Esophagus squamous epithelium (tissue), 5 donors: ENCODE measurements at places on chromosomes 3 and 15.

- DNase-seq = no peak
Observed at GRCh38 chr3:10459954-10460754, 45.2 kb downstream of the ATP2B2 start.

DNA sequence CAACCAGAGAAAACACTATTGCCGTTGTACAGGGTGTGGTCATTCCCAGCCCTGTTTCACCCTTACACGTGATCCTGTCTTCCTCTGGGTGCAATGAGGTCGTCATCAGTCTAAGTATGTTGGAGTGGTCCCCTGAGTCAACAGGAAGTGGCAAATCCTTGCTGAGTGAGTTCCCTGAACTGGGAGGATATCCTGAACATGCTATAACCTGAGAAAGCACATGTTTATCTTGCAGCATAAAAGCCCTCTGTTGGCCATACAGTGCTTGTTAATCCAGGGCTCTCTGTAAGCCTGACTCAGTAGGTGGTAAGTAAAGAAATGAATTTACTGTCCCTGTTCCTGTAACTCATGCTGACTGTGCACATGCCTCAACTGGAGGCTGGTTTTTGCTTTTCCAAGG is 477.8 kb upstream of the RGMA start:
- no peak for DNase-seq

DNA sequence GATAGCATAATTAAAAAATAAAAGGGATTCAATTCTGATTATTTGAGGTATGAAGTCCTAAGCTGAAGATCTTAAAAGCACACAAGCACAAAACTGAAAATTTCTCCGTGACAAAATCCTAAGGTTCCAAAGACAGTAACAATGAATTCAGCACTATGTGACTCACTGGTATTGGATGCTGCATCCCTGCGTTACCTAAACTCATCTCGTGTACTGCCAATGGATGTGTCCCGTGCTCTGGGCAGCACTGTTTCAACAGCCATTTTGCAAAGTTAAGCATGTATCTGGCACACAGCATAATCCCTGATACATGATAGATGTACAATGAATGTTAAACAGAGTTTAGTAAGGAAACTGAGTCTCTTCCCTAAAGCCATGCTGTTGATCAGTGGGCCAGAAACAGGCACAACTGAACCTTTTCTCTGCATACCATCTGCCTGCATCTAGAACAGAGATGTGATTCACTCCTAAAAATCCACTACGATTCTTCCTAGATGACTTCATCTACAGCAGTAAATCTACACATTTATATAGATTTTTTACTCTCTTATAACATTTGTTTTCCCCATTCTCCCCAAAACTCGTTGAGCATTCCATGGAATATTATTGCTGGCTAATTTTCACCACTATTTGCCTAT is 14.3 kb downstream of the SUCLG2 start:
- no peak for DNase-seq

- DNase-seq = no peak
Observed at GRCh38 chr3:26104851-26105251, 315.0 kb downstream of the OXSM start.

DNA sequence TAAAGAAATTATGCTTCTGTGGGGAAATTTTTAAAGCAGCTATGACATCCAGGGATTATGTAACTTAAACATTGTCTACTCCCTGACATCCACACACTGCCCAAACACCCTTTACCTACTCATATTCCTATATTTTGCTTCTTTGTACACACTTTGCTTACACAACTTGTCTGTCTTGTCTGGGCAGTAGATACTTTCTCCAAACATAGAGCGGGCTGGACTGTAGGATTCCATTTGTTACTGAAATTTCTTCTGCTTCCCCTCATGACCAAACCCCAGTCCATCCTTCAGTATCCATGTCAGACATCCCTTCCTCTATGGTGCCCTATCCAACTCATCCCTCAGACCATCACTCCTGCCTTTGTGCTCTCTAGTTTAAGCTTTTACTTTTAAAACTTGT is 19.9 kb downstream of the NCEH1 start:
- no peak for DNase-seq

DNA sequence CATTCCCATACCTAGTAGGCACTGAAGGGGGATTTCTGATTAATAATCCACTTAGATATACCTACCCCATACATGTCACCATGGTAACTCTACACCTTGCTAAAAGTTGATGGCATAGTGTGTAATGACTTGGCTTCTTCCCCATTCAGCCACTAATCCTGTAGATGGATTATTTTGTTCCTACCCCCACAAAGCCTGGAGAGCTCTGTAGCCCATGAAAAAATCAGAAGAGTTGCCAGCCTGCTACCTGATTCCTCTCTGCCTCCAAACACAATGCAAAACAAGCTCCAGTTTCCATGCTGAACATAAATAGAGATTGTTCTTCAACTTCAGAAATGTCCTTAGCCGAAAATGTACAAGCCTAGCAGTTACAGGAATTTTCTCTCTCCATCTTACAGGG is 98.9 kb upstream of the PFN2 start:
- no peak for DNase-seq

DNA sequence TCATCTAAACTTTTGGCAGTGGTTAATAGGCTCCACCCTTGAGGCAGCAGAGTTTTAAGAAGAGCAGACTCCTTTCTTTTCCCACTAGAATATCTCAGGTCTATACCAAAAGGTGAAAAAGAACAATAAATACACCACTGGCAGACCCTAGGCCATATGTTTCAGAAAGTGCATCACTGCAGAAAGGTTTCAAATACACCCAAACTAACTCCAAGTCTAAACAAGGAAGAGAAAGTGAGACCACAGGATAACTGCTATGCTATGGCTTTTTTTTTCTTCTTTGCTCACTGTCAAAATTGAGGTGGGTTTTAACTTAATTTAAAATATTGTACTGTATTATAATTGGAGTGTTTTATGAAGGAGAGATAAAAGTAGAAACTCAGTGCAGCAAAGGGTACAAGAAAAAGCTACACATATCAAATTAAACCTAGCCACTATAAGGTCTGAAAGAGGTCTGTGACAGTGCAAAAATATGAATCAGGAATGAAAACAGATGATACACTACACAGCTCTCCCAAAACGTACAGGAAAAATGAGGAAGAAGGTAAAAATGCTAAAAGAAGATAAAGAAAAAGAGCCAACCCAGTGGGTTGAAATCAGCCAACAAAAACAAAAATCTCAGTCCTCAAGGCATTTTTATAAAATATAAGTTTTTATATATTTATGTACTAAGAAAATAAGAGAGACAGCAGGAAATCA is 8.4 kb downstream of the SNX4 start:
- no peak for DNase-seq

DNA sequence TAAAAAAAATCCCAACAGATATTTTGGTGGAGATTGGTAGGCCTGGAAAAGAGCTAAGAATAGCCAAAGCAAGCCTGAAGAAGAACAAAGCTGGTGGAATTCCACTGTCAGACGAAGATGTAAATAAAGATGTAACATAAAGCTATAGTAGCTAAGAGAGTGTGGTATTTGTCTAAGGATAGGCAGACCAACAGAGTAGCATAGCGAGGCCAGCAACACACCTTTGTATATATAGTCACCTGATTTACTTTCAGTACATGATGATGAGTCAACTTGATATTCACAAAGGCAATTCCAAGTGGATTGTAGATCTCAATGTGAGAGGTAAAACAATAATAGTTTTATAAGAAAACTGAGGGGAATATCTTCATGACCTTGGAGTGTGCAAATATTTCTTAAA is 53.6 kb upstream of the SYN2 start:
- no peak for DNase-seq

DNA sequence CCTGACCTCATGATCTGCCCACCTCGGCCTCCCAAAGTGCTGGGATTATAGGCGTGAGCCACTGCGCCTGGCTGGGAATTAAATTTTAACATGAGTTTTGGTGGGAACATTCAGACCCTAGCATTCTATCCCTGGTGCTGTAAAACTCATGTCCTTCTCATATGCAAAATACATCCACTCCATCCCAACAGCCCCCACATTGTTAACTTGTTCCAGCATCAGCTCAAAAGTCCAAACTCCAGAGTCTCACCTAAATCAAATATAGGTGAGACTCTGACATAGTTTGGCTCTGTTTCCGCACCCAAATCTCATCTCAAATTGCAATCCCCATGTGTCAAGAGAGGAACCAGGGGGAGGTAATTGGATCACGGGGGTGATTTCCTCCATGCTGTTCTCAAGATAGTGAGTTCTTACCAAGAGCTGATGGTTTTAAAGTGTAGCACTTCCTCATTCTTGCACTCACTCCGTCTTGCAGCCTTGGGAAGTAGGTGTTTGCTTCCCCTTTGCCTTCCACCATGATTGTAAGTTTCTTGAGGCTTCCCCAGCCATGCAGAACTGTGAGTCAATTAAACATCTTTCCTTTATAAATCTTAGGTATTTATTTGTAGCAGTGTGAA is 96.2 kb upstream of the PLCL2 start:
- DNase-seq = no peak

DNA sequence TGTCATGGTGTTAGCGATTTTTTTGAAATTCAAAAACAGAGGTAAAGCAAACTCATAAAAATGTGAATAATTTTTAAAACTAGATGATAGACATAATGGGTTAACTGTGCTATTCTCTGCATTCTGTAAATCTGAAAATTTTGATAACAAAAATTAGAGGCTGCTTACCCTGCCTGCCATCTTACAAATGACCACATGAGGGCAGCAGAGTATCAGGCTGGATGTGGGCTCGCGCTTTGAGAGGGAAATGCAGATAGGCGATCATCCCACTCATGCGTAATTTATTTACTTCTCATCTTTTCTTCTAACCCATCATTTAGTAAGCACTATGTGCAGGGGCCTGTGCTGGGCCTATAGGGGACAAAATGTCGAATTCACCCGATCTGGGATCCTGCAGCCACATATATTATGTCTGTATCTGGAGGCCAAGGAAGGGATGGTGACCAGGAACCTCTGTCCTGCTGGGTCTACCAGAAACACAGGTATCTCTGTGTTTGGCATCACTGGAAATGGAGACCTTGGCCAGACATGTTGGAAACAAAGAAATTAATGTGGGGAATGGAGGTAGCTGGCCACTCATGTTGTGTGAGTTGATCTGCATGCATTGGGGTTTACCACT is 7.8 kb upstream of the RAD18 start:
- no peak for DNase-seq

- DNase-seq = no peak
Observed at GRCh38 chr3:52056521-52056967, at the start of gene DUSP7. Gene DUSP7 (minus strand): TSS chr3:52056571. CDS start chr3:52056366, 205 bp downstream.

DNA sequence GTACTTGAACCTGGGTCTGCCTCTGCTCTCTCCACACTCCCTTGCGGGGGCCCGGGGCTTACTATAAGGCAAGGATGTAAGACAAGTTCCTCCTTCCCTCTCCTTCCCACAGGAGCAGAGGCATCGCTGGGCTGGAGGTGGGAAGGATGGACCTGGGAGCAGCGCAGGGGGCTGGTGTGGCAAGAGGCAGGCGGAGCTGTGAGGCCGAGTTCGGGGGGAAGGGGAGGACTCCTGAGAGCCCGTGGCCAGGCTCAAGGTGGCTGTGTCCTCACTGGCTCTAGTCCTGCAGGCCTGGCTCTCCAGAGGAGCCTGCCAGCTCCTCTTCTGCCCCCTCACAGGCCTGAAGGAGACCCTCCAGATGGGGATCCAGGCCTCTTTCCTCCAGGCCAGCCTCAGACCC is 1.0 kb upstream of the NR2E3 start:
- DNase-seq = no peak

DNA sequence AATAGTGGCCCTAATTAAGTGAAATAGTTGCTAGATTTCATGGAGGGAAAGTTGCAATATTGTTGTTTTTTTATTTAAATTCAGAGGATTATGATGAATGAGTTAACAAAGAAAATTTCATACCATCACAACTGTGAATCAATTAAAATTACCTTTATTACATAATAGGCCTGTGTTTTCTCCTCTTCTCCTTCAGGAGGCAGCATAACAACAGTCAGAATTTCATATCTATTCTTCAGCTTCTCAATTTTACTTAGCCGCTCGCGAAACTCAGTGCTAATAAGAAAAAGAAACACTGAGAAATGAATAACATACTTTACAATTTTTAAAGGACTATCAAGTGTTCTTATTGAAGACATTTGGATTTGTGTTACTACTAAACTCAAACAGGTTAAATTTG is 29.4 kb downstream of the TTC14 start:
- no peak for DNase-seq

DNA sequence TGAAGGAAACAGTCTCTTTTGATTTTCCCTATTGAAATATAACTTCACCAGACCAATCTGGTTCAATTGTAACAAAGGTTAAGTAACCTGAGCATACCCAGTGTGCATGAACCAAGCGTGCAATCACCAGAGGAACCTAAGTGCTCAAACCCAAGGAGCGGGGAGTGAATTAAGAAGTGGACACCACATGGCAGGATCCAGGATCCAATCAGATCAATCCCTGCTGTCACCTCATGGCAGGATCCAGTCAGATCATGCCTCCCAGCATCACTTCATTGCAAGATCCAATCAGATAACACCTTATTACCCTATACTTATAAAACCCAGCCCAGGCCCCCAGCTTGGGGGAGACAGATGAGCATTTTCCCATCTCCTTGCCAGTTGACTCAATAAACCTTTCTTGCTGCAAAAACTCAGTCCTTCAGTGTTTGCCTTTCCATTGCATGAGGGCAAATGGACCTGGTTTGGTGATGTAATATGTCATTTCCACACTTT is 38.9 kb upstream of the RNU6-1 start:
- no peak for DNase-seq

DNA sequence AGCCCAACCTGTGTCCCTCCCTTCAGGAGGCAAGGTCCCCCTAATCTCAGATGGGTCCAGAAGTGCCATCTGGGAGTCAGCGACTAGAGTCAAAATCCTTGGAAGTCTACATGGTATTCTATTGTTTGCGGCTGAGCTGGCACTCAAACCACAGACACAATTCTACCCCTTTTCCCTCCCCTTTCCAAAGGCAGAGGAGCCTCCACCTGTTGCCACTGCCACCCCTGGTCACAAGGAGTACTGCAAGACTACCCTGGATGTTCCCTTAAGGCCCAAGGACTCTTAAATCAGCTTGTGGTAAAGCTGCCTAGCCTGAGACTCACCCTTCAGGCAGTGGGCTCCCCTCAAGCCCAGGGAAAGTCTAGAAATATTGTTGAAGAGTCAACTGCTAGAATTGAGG is 4.3 kb upstream of the OR5H6 start:
- DNase-seq = no peak

- no peak for DNase-seq
Observed at GRCh38 chr3:51139616-51140015, 245.5 kb upstream of the MANF start.

DNA sequence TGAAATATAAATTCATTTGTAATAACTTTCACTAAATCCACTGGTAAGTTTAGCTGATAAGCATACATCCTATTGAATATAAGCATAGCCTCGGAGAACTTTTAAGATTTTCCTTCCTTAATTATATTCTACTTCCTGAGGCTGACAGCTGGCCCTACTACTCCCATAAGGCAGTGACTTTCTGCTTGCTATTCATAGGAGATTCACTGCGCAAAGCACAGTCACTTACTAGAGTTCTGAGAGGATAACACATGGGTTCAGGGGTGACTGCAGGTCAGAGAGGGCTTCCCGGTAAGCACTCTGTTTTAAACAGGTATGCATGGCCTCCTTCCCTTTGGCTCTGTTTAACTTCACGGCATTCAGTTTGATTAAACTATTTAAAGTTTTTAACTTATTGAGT is 75.8 kb downstream of the FAIM start:
- DNase-seq = no peak
